ENCODE measurements at places on chromosomes 6 and 20. TPM values are rescaled to one million over a fixed set of nuclear protein-coding genes. Genes with fewer than 3 reads are reported as not detected.

GRCh38 chr6:117317261-117317660, 51.9 kb downstream of the VGLL2 start:
- DNase-seq, result no peak

The TRIM15 gene
- not detected for polyA plus RNA-seq

GRCh38 chr6:119215885-119216590, 133.5 kb downstream of the MAN1A1 start:
- no peak for DNase-seq

DNA sequence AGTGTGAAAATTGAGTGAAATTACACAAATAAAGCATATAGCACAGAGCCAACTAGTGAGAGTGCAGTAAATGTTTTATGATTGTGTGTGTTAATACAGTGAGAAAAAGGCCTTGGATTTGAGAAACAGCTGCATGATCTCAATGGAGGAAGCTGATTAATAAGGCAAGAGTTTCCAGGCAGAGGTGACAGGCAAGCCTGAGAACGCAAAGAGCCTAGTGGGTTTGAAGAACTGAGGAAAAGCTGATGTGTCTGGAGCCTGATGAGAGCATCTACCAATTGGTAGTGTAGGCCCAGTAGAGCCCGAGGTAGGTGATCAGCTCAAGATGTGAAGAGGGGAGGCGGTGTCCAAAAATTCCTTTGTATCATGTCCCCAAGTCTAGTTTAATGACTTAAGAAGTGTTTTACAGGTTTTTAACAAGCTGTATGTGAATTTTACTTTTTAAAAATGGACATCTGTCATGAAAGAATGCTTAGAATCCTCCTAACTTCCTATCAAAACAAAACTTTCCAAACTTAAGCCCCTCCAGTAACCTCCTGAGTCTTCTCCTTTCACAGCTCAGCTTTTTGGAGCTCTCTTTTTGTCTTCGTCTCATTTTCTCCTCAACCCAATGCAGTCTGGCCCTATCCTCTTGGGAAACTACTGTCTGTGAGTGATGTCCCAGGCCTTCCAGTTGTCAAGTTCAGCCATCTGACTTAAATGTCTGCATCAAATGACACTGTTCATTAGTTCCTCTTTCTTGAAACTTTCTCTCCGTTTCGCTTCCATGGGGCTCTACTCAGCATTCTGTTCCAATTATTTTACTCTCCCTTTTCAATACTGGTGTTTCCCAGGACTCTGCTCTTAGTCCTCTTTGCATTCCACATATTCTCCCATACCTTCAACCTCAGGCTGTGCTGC, 1.2 kb downstream of the CDC40 start:
- DNase-seq, result no peak

The PCK1 gene
- polyA plus RNA-seq, result 0.19 TPM

DNA sequence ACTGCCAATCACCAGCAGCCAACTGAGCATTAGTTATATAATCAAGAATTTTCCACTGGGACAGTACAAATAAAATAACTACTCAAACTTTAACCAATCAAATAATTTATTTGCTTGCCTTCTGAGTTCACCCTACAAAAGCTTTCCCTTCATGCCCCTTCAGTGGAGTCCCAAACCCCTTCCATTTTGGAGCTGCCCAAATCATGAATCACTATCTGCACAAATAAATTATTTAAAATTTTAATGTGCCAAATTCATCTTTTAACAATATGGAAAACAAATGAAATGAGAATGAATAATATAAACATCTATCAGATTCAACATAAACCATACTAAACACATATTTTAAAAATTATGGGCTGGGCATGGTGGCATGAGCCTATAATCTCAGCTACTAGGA, 85.9 kb downstream of the KIF13A start:
- DNase-seq, result no peak

DNA sequence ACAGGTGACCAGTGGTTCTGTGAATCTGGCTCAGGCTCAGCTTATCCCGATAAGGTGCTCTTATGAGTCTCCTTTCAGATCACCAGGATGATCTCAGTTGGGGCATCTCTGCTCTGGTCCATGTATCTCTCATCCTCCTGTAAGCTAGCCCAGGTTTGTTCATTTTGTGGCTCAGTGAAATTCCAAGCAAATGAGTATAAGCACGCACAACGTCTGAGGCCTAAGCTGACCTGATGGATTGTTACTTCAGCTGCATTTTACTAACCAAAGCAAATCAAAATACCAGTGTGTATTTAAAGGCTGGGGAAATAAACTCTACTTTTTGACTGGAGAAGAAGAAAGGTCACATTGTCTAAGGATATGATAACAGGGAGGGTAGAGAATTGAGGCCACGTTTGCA, 551.0 kb upstream of the BTBD3 start:
- DNase-seq, result no peak

- DNase-seq, result no peak
Measured at GRCh38 chr20:25398376-25399036, 7.9 kb upstream of the ABHD12 start.

The BPIFB2 gene
- not detected for polyA plus RNA-seq

The TMEM200A gene
- 4.0 TPM for polyA plus RNA-seq

DNA sequence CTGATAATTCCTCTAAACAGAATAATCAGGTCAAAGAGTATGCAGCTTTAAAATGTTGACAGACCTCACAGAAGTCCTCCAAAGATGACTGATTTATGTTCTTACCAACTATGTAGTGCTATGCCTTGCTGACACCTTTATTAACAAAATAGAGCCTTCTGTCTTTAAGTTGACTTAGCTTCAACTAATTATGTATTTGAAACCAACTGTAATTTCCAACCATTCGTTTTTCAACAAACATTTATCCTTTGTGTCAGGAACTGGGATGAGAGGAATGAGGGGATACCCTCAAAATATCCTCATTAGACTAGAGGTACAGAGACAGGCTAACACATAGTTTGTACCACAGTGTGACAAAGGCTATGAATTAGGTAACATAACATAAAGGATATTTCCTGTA, 186.2 kb upstream of the ZNF217 start:
- DNase-seq, result no peak

GRCh38 chr6:81897793-81898192, 145.3 kb upstream of the TENT5A start:
- no peak for DNase-seq

The MARCKS gene
- polyA plus RNA-seq, result 263 TPM

DNA sequence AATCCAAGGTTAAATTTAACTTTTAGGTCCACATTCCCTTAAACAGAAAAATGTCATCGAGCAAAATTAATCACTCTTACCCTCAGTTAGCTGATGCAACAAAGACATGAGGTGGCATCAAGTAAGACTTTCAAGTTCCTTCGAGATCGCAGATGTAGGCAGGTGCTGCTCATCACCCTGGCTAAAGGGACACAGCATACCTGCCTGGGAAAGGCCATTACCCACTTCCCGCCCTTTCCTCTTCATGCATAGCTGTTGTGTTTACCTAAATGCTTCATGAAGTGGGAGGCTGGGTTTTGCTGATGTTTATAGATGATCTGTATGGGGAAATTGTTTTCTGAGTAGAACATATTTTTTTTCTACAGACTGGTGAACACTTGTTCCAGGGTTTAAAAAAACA, 67.7 kb downstream of the GFRA4 start:
- DNase-seq, result no peak

- no peak for DNase-seq
Measured at GRCh38 chr20:3696200-3696599, 14.4 kb upstream of the ADAM33 start.

DNA sequence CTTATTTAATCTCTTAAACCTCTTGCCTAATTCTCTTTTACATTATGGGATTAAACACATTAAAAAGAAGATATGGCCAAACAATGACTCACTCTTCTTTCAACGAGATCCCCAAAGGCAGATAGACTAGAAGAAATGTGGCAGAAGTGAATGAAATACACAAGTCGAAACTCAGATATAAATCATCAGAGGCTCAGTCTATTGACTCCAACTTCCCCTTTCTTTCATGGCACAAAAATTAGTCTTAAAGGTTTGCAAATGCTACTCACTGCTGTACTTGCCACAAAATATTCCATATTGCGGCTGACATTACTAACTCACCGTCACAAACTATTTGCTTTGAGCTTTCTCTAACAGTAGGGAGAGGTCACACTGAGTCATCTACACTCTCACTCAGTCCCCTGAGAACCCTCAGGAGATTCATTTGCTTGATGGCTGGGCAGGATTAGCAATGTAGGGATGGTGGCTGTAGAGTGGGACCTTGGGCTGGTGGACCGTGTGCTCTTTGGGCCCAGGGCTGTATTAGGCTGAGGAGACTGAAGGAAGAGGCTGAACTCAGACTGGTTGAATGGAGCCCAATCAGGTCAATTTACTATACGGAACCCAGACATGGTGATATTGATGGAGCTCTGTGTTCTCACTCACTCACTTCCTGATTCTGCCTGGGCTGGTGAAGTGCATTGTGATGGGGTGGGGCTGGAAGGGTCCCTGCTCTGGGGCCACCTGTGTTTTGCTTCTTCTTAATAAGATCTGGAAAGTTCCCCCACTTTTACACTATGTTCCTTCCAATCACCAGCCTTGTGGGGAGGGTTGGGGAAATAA, 42.8 kb upstream of the UBR2 start:
- no peak for DNase-seq

The ECT2L gene
- polyA plus RNA-seq, result 1.8 TPM

GRCh38 chr6:26521600-26522391, 16.4 kb upstream of the HMGN4 start:
- peak; percentile 86 for DNase-seq

DNA sequence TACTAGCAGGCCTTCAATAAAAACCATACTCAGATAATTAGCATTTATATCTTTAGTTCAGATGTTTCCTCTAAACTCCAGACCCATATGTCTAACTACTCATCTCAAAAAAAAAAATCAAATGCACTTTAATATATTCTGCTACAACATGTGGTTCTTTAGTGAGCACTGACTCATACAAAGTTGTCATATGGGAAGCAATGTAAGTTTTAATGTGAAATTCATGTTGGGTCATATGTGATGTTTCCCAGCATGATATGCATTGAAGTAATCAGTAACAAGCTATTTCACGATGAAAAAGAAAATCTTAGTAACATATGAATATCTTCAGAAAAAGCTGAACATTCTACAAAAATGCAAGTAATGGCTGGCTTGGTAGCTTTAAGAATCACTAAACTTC, 859.7 kb upstream of the ADGRB3 start:
- no peak for DNase-seq

All from right lung (tissue), 10 donors.